T-helper 2 cell (primary cell): ENCODE measurements at places on chromosomes 2 and 18.

- no peak for DNase-seq
Measured at GRCh38 chr18:22173221-22173927, 4.0 kb downstream of the GATA6 start.

DNA sequence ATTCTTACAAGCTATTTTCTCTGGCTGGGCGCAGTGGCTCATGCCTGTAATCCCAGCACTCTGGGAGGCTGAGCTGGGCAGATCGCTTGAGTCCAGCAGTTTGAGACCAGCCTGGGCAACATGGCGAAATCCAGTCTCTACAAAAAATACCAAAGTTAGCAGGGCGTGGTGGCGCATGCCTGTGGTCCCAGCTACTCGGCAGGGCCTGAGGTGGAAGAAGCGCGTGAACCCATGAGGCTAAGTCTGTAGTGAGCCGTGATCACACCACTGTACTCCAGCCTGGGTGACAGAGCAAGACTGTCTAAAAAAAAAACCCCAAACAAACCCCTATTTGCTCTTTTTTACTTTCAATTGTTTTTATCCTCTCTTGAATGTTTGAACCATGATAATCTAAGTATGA lies 37.0 kb downstream of the PPP4R1 start:
- DNase-seq, result no peak

- DNase-seq, result no peak
Measured at GRCh38 chr2:103781313-103781712, 1019.5 kb downstream of the TMEM182 start.

GRCh38 chr2:119011162-119011909 lies 69.3 kb downstream of the MARCO start:
- no peak for DNase-seq

DNA sequence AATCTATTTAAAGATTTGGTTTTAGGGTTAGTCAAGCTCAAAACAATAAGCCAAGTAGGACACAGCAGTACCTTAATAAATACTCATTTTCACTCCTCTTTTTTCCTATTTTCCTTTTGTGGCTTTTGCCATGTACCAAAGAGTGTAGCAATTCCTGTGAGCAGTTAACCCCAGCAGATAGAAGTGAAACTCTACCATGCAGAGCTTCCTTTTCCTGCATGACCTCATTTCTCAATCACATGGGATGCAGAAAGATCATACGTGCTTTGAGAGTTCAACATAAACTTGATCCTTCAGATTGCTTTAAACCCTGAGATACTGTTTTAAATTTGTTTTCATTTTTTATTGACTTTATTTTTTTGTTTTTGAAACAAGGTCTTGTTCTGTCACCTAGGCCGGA lies 99.1 kb upstream of the ARHGAP15 start:
- DNase-seq, result no peak

DNA sequence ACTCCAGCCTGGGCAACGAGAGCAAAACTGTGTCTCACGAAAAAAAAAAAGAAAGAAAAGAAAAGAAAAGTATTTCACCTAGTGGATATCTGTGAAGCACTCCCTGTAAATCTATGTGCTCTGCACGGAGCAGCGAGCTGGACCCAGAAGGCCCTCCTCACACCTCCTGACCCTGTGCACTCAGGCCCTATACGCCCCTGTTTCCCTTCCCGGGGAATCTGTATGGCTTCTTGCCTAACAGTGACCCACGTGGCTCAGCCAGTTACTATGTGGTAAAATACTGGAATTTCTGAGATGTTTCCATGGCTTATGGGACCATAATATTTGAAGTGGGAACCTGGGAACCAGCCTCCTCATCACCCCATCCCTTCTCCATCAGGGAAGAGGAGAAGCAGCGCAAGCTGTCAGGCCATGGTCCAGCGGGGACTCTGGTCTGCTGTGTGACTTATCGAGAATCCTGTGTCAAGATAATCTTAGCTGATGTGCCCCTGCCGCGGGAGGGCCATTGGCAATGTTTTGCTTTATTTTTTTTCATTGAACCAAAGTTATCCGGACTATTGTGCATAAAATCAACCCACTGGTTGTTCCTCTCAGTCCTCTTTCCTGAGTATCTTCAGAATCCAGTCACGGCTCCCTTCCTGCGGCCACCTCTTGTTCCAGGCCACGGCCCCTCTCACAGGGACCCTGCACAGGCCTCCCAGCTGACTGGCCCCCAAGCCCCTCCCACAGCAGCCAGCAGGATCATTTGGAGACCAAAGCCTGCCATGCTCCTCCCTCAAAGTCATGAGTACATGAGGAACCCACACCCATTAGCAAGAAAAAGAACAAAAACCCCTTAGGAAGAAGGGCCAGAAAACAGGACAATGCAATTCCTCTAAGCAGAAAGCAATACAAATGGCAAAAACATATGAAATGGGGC lies 30.6 kb downstream of the SDC1 start:
- DNase-seq, result no peak

DNA sequence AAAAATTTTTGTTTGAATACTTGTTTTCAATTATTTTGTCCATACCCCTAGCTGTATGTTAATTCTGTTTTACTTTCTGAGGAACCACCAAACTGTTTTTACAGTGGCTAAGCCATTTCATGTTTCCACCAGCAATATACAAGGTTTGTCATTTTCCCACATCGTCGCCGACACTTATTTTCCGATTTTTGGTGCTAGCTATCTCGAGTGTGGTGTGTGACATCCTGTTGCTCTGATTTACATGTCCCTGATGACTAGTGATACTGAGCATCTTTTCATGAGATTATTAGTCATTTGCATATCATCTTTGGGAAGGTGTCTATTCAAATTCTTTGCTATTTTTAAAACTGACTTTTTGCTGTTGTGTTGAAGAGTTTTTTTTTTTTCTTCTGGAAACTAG lies 7.2 kb upstream of the GPC1 start:
- no peak for DNase-seq

GRCh38 chr2:238771218-238771617 lies 76.7 kb upstream of the TWIST2 start:
- no peak for DNase-seq

DNA sequence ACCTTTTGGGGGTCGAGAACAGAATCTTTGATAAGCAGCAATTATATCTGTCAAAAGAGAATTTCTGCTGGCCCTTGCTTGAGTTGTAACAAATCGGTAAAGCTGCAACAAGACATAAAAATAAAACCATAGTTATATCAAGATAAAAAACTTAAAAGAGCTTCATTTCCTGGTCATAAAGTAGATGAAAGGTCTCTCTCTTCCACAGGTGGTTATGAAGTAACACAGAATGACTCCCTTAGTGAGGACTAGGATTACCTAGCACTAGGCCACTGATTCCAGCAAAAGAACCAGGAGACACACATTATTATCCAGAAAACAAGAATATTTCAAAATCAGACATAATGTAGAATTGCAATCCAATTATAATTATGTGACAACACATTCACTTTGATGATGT lies 5.4 kb downstream of the AFG3L2 start:
- no peak for DNase-seq

DNA sequence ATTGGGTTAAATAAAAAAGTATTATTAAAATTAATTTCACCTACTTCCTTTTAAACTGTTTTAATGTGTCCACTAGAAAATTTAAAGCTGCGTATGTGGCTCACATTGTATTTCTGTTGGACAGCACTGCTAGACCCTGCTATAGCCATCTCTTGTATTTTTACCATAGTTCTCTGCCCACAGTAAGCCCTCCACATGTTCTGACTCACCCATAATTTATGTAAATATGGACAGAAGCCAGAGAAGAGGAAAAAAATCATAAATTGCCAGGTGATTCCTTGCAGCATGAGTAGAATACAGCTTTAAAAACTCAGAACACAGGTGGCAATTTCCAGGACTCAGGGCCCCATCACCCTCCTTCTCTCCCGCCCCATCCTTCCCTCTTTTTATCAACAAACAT lies 142.4 kb upstream of the MEX3C start:
- no peak for DNase-seq

DNA sequence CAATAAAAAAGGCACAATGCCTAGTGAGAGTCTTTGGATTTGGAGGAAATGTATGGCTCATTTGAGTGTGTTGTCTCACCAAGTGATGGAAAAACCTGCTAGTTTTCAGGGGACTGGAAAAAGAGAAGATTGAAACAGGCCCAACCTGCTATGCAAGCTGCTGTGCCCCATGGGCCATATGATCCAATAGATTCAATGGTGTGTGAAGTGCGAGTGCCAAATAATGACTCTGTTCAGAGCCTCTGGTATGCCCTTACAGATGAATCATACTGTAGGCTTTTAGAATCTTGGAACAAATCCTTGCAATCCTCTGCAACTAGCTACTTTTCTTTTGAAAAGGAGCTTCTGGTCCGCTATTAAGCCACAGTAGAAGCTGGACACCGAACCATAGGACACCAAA lies 529.8 kb upstream of the CNTNAP5 start:
- no peak for DNase-seq

DNA sequence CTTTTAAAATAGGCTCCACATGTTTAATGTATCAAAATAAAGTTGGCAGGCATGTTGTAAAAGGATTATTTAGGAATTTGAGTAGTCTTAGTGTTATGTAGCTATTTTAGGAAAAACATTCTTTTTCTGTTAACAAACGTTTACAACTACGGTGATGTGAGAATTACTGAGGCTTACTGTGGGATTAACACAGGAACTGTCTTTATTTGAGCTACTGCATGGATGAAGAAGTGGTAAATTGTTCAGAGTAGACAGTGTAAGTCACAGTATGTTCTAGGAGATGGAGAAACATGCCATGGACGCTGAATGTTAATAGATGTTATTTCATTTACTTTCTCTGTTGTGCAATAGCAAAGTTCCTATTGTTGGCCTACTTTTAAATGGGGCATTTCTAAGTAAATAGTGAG lies 1.6 kb downstream of the PPM1B start:
- no peak for DNase-seq

DNA sequence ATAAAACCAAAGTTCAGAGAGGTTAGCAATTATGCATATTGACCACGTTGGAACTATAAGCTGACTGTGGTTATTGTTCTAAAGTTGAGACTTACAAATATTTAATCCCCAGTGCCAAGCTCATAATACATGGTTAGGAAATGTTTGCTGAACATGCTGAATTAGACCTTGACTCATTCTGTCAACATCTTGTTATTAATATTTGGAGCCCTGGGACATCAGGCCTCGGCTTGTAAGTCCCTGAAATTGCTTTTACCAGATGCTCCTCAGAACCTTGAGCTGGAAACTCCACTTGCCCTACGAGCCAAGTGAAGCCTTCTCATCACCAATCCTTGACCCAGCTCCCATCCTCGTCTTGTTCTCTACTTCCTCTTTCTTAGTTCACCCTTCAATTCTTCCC lies 21.2 kb downstream of the DYNAP start:
- no peak for DNase-seq

DNA sequence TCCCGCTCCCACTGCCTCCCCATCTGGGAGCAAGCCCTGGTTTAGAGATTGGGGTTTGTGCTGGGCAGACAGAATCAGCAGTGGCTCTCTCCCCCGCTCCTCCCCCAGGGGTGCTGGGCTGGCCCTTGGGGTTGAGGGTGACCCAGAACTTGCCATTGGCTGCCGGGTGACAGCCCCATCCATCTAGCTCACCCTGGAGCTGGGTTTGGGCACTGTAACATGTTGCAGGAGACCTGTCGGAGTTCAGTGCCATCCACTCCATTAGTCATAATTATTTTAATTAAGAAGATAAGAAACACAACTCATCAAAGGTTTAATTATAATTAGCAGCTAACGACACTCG lies 111.4 kb upstream of the OTOS start:
- no peak for DNase-seq

GRCh38 chr2:96065381-96065930 lies 30.7 kb upstream of the GPAT2 start:
- no peak for DNase-seq

DNA sequence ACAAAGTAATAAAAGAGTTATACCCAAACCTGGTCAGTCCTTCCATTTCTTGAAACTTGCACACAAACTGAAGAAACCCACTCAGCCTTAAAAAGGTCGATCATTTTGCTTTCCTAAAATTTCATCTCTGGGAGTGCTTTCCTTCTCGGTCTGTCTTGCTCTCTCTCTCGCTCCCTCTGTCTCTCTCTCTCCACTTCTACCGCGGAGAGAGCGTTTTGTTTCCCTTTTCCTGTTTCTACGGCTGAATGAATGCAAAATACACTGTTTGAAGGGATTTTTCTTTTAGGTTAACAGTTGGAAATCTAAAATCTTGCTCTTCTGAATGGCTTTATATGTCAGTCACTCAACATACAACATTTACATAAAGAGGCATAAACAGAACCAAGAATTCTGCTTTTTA lies 424.2 kb downstream of the TGIF1 start:
- DNase-seq, result no peak

GRCh38 chr18:78918707-78919106 lies 60.9 kb upstream of the SALL3 start:
- no peak for DNase-seq

DNA sequence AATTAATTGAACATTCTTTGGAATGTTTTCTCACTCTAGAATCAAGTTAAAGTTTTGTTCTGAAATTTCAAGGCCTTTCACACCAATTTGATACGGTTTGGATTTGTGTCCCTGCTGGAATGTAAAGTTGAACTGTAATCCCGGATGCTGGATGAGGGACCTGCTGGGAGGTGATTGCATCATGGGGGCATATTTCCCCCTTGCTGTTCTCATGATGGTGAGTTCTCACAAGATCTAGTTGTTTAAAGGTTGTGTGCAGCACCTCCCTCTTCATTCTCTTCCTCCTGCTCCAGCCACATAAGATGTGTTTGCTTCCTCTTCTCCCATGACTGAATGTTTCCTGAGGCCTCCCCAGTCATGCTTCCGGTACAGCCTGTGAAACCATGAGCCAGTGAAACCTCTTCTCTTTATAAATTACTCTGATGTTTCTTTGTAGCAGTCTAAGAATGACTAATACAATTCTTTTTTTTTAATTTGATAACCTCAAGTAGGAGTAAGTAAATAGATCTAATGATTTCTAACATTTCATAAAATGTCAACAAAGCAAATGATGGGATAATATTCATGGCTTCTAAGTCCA lies 144.2 kb upstream of the CDH7 start:
- DNase-seq, result no peak

GRCh38 chr18:76412010-76412817 lies 82.8 kb downstream of the ZNF516 start:
- no peak for DNase-seq

DNA sequence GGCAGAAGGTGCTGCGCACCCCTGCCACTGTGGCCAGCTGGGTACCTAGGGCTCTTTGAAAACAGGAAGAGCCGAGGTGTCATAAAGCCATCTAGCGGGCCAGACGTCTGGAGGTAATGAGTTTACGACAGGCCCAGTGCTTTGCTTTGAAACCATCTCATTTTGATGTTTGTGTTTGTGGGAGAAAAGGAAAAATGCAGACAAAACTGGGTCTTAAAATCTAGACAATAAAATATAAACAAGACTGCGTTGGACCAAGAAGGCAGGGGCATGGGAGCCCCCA lies 3.2 kb downstream of the HOXD9 start:
- DNase-seq, result no peak

GRCh38 chr2:30315391-30316063 lies 84.2 kb downstream of the LBH start:
- no peak for DNase-seq

- no peak for DNase-seq
Measured at GRCh38 chr2:209276000-209276399, 147.8 kb upstream of the MAP2 start.

- DNase-seq, result no peak
Measured at GRCh38 chr18:3115447-3116030, 102.6 kb upstream of the LPIN2 start.

GRCh38 chr2:180276733-180277132 lies 269.6 kb upstream of the CWC22 start:
- no peak for DNase-seq
